ENCODE measurements at places on chromosomes 13 and 19.

GRCh38 chr19:31678421-31678820 lies 329.2 kb upstream of the TSHZ3 start:
- DNase-seq, result no peak

DNA sequence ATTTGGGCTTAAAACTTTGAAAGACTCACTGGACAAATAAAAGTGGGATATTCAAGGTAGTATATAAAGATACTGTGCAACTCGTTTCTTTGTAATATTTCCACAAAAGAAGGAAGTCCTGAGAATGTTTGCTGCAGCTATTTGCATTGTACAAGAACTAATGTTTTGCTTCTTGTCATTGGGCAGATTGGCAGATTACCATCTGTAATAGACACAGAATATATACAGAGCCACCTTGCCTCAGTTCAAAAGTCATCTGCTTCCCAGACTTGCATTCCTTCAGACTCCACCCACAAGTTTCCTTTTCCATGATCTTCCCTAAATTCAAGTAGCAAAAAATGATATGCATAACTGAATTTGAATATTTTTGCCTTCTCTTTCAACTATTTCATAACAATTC lies 145.1 kb downstream of the EFNB2 start:
- no peak for DNase-seq

GRCh38 chr19:18023622-18024251 lies 15.8 kb downstream of the ARRDC2 start:
- peak; percentile 64 for DNase-seq

DNA sequence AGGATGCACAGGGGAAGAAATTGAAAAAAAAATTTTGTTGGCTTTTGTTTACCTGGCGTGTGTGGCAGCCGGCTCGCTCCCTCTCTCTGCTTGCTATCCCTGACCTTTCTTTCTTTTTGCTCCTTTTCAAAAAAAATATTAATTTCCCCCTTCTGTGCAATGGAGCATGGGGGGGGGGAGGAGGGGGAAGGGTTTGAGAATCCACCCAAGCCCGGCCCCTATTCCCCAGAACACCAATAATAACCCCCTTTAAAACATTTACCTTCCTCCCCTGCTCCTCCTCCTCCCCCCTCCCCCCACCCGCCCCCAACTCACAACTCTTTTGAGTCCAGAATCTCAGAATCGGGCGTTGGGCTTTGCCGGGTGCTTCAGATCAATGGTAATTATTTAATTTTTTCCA lies 28.4 kb downstream of the NFIX start:
- no peak for DNase-seq

GRCh38 chr19:10290357-10290875 lies 664 bp downstream of the ICAM5 start:
- DNase-seq, result no peak

GRCh38 chr19:4721196-4721595 lies 2.4 kb downstream of the DPP9 start:
- no peak for DNase-seq

- DNase-seq, result no peak
Observed at GRCh38 chr19:47096100-47096704, 17.4 kb downstream of the ZC3H4 start.

GRCh38 chr19:8688930-8689329 lies 9.7 kb downstream of the ACTL9 start:
- DNase-seq, result no peak

DNA sequence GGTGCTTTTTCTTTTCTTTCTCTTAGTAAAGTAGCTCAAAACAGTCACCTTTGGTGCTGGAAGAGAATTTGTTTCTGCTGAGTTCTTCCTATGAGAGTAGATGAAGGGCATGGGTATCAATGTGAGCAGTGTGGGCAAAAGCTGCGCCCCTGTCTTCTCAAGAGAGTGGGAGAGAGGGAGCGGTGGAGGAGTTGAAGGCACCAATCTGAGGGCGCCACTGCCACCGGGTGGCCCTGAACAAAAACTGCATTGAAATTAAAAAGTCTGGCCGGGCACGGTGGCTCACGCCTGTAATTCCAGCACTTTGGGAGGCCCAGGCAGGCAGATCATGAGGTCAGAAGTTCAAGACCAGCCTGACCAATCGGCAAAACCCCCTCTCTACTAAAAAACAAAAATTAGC lies 28.7 kb upstream of the EPHX3 start:
- DNase-seq, result no peak

Measured in stimulated activated CD4-positive, alpha-beta T cell treated with anti-CD3 and anti-CD28 coated beads, Interleukin-4, amount 100 ng/mL, for 24 hours (primary cell).